ENCODE measurements at places on chromosomes 7 and 10.

GRCh38 chr10:119217991-119218490 lies 10.7 kb downstream of the GRK5 start:
- DNase-seq = no peak

DNA sequence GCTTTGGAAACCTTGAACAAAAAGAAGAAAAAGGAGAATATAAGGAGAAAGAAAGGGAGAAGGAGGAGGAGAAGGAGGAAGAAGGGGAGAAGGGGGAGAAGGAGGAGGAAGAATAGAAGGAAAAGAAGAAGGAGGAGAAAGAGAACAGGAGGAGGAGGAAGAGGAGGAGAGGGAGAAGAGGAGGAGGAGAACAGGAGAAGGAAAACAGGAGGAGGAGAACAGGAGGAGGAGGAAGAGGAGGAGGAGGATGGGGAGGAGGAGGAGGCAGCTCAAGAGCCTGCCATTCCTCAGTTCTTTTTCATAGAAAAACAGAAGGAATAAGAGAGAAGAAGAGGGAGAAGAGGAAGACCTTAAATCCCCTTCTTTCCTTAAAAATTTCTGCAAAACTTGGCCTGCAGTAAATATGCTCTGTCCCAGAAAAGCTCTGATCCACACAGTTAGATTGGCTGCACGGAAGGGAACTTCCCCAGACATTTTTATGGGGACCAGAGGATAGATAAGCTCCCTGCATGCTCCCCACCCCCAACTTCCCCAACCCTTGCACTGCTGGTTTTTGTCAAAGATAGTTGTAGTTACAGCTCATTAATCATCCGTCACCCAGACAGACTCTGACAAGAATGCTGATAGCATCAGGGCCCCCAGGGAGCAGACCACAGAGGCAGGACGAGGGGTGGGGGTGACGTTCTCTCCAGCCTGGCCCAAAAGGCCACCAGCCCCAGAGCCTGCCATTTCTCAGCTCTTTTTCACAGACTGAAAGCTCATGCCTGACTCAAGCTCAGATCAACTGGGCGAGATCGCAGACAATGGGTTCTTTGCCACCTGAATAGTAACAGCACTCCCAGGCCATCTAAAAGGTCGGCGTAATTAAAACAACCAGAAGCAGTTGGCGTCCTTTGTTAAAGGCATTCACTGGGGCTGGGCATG lies 34.5 kb upstream of the LYZL1 start:
- no peak for DNase-seq

DNA sequence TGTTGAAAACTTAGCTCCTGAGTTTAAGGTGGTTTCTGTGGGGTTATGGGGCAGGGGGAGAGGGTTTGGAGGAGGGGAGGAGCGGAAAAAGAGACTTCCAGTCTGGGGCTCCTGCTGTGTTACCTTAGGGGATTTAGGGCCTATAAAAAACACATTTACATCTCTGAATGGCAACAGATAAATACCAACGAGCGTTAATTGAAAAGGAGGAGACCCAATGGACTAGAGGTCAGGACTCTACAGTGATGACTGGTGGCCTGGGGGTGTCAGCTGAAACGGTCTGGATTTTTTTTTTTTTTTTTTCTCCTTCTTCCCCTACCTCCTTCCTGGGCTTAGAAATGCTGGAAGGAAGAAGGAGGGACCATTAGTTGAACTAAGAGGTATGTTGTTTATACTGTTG lies 47.4 kb downstream of the AUTS2 start:
- no peak for DNase-seq

DNA sequence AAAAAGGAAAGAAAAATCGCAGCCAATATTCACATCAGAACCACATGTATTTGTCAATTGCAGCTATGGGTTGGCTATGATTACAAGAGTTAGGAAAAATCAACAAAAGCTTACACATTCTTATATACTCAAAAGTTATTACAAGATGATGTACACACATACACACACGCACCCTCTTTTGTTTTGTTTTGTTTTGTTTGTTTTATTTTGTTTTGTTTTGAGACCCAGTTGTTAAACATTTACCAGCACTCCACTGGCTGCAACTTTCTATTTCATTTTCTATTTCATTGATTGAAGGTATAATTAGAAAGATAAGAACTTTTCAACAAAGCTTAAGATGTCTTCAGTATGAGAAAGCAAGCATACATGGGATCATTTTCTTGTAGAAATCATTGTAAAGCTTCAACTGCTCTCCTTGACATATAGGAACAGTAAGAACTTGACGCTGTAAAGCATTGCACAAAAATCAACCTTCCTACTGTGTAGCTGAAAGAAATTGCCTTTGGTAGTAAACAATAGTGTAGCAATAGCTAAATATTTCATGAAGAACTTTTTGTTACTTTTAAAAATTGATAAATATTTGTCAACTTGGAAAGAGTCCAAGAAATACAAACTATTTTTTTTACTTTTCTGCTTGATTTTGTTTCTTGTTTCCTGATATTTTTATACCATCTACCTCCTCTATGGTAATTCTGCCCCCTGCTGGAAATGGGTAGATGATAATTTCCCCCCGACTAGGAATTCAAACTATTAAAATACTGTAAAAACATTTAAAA lies 205.9 kb downstream of the MBL2 start:
- DNase-seq = no peak

GRCh38 chr10:78752221-78752620 lies 316.5 kb upstream of the ZMIZ1 start:
- DNase-seq = no peak

- peak; percentile 90 for DNase-seq
These were observed 10.4 kb downstream of the ATG9B start for GRCh38 chr7:151013733-151014497.
